ENCODE measurements at places on chromosomes 16 and 17. TPM values are rescaled to one million over a fixed set of nuclear protein-coding genes. Genes with fewer than 3 reads are reported as not detected.

The EPX gene
- total RNA-seq, result not detected

The SMTNL2 gene
- total RNA-seq, result 0.78 TPM

The CD300LB gene
- total RNA-seq, result not detected

The IRX5 gene
- not detected for total RNA-seq

The CD300H gene
- total RNA-seq, result not detected

The KRTAP4-1 gene
- total RNA-seq, result not detected

The SLX4 gene
- total RNA-seq, result 3.6 TPM

The CCR7 gene
- not detected for total RNA-seq

The TNFSF12 gene
- total RNA-seq, result 48.8 TPM

GRCh38 chr17:2899906-2900305 lies 103.7 kb downstream of the RAP1GAP2 start:
- peaks cover 100% of the 10 kb centered on the region for H3K4me1 ChIP-seq
- DNase-seq, result peak; percentile 91
- no peaks in the 10 kb centered on the region for H3K27me3 ChIP-seq
- no peak overlapping the region for H3K4me3 ChIP-seq
- H3K36me3 ChIP-seq, result no peaks in the 10 kb centered on the region

DNA sequence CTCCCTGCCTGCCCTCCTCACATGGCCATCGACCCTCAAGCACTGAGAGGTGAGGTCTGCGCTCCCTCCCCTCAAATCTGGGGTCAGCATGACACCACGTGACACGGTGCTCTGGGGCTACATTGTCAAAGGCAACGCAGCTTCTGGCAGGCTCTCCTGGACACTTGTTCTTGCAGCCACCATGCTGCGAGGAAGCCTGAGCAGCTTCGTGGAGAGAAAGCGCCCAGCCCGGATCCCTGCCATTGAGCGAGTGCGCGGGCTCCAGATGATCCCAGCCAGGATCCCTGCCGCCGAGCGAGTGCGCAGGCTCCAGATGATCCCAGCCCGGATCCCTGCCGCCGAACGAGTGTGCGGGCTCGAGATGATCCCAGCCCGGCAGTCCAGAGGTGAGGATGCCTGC lies 70.9 kb upstream of the METRNL start:
- no peaks in the 10 kb centered on the region for H3K4me1 ChIP-seq
- no peak for DNase-seq

DNA sequence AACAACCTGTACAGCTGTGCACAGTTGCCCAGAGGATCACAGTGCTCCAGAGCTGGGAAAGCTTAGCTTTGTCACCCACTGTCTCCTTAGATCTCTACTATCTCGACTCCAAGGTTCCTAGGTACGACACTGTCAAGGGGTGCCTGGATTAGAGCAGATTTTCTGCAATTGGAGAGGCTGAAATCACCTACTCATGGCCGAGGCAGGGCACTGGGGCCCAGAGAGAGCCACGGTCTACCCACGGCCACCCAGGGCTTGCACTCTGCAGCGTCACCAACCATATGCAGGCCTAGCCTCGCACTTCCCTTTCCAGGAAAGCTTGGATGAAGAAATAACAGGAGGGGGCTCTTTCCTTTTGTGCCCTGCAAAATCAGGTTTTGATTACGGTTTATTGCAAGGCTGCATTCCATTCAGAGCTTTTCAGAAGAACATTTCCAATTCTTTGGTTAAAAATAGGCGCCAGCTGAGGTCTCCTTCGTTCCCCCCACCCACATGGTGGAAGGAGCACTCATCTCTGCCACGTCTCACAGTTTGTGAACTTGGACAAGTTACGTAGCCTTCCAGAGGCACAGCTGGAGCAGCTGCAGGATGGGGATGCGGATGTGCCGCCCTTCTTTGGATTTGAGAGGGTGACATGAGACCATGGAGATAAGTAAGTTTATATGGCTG lies 80.0 kb downstream of the IRX5 start:
- DNase-seq, result no peak
- no peaks in the 10 kb centered on the region for H3K36me3 ChIP-seq
- no peaks in the 10 kb centered on the region for H3K27me3 ChIP-seq
- H3K27ac ChIP-seq, result no peak overlapping the region
- H3K4me3 ChIP-seq, result no peak overlapping the region

GRCh38 chr16:77588389-77588788 lies 133.9 kb upstream of the NUDT7 start:
- no peak overlapping the region for H3K27ac ChIP-seq
- DNase-seq, result no peak
- H3K36me3 ChIP-seq, result no peaks in the 10 kb centered on the region
- no peak overlapping the region for H3K4me3 ChIP-seq
- no peaks in the 10 kb centered on the region for H3K4me1 ChIP-seq
- H3K27me3 ChIP-seq, result no peaks in the 10 kb centered on the region
